ENCODE measurements at places on chromosomes 6 and 20.

GRCh38 chr20:50278377-50278683, 87.7 kb downstream of the CEBPB start:
- no peak for DNase-seq

- no peak for DNase-seq
These were observed 149.2 kb downstream of the PCSK2 start for GRCh38 chr20:17376031-17376430.

DNA sequence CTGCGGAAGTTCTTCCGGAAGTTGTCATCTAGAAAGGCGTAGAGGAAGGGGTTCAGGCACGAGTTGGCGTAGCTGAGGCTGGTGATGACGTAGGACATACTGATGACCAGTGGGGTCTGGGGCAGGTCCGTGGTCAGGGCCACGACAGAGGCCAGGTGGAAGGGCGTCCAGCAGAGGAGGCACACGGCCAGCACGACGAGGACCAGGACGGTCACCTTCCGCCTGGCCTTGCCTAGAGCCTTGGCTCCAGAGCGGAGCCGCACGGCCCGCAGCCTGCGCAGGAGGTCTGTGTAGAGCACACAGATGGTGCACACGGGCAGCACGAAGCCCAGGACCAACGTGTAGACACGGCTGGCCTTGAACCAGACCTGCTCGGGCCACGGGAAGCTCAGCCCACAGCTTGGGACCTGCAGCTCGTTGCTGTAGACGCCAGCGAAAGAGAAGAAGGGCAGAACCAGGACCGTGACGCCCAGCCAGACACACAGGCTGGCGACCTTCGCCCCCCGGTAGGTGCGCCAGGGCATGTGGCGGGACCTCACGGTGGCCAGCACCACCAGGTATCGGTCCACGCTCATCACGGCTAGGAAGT, 1.4 kb downstream of the NPBWR2 start:
- no peak for DNase-seq

GRCh38 chr6:33914645-33915044, 110.8 kb upstream of the MLN start:
- no peak for DNase-seq

- no peak for DNase-seq
These were observed 81.3 kb downstream of the VEGFA start for GRCh38 chr6:43851204-43851865.

DNA sequence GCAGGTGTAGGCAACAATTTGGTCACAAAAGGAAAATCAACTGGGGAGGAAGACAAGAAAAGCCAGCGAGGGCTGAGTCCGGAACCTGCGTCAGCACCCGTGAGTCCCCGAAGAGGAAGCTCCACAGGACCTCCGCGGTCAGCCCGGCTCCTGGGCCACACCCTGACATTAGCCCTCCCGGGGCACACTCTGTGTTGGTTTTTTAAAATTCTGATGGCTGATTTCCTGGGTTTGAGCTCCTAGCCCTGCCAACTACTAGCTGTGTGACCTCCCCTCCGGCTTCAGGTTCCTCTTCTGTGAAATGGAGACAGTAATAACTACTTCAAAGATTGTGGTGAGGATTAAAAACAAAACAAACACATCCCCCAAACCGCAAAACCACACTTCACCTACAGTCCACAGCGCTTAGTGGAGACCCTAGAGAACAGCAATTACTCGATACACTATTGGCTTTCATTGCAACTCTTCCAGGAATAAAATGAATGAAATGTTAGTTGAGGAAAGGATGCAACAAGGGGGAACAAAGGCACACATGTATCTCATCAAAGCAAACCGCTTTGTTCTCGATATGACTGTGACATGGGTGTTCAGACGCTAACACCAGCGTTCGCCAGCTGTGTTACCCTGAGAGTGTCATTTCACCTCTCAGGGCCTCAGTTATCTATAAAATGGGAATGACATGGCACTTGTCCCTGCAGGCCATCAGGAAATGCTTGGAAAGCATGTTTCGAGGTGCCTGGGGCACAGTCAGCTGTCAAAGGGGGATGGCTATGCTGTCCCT, 985 bp downstream of the ZBP1 start:
- DNase-seq = no peak

DNA sequence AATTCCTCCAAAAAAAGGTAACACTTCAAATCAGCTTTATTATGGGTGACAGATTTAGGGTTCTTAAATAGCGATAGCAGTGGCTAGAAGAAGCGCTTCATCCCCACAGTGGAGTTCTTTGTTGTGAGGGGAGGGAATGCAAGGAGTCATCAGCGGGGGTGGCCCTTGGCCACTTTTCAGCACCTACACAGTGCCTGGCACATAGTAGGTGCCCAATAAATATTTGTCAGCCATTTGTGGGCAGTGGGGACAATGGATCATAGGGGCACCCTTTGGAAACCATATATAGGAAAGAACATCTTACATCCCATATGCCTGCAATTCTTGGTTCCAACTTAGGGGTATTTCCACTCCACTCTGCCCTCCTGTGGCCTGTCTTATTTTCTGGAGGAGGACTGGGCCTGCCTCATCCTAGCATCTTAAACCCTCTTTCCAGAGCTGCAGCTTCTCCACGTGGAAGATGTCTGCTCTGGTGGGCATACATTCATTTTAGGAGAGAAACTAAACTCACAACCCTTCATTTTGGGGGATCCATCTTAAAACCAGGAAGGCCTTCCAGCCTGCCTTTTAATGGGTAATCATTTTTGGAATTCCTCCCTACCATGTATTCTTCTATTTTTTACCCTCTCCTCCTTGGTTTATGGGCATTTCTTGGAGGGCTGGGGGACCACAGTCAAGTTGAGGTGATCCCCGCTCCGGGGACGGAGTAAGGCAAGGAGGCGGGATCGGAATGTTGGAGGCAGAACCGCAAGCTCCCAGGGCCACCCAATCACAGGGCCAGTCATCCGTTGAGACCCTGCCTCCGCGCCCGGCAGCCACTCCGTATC, 2.6 kb upstream of the GPSM3 start:
- peak; percentile 16 for DNase-seq

- DNase-seq = no peak
These were observed 198.8 kb upstream of the PREP start for GRCh38 chr6:105601541-105602236.

DNA sequence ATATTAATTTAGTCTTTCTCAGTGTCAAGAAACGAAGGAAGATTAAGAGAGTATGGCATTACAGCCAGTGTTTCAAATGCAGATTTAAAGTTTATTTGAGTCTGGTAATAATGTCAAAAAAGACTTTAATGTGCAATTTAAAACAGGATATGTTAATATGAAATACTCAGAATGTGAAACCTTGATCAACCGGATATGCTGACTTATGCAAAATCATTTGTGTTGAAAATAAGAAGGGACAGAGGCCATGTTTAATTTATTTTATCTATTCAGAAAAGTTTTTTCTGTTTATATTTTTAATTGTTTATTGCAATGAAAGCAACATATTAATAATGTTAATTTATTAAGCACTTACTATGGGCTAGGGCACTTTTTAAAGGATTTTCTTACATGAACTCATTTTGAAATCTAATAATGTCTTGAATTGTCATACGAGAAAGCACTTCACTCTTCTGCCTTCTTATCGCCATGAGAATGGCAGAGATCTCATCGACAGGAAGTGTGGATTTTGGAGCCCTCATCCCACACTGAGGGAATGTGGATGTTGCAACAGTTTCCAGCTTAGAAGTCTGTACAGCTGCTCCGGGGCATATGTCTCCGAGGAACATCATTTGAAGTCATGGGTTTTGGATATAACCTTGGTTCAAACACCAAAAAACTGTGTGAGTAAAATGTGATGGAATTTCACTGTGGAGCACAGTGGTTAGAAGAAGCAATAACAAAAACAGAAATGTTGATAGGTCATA, 1410.4 kb downstream of the EPHA7 start:
- DNase-seq = no peak

GRCh38 chr20:59620860-59621505, 16.6 kb downstream of the PHACTR3 start:
- DNase-seq = no peak

DNA sequence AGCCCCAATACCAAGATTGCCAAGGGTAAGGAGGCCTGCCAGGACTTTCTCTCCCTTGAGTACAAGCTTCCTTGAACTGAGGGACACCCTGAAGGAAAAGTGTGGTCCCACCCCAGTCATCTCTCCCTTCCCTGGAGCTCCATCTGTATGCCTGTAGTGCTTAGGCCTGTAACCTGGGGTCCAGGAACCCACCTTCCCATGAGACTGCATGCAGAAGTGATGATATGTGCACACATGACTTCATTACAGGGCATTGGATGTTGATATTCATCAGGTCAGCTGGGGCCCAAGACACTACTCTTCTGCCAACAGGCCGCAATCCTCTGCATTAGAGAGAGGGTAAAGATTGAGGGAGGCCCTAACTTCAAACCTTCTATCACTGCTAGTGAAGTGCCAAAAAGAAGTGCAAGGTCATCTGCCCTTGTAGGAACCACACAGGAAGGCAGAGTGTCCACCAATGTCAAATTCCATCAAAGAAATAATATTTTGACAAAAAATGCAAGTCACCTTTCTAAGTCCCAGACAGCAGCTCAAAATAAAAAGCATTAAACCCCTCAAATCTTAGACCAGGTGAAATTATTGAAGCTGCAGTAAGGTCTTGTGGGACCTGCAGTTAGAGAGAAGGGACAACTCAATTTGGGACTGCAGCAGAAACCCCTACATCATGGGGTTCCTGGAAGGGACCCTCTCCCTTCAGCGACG, 5.1 kb downstream of the HLA-F start:
- no peak for DNase-seq

- no peak for DNase-seq
These were observed 64.5 kb downstream of the JAG1 start for GRCh38 chr20:10609276-10609675.

DNA sequence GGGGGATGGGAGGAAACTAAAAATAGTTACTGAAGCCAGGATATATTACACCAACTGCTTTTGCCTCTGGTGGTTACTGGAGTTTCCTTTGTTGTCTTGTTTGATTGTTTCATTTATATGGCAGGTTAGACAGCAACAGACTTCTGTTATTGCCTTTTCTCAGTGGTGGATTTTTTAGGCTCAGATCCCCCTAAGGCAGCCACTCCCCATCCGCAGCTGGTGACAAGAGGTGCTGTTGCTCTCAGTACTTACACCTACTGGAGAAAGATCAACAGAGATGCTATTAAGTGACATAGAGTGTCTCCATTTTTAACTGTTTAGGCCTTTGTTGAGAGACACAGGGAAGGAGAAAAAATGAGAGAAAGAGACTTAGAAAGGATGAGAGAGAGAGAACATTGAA, 552.1 kb downstream of the PKHD1 start:
- DNase-seq = no peak

DNA sequence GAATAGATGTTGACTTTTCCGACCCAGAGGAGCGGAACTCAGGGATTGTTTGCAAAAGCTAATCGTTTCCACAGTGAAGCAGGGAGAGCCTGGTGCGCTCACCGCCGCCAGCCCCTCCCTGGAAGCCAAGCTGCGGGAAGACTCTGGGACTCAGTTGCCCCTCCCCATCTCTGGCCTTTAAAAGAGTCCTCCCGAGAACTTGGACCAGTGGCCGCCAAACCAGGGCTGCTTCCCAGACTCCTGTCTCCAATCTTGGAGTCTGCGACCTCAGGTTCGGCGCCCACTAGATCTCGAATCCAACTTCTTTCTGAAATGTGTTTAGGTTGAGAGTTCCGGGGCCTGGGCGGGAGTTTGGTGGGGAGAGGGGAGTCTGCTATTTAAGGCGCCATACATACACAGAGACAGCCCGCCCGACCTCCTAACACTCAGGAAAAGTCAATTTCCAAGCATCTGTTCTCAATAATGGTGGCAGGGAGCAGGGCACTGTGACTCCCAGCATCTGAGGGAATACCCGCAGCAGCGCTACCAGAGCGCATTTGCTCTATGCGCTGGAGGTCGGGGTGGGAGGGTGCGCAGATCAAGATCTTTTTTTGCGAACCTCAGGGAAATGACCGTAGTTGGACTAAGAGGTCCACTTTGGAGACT, 800 bp upstream of the GRIK2 start:
- peak; percentile 48 for DNase-seq

DNA sequence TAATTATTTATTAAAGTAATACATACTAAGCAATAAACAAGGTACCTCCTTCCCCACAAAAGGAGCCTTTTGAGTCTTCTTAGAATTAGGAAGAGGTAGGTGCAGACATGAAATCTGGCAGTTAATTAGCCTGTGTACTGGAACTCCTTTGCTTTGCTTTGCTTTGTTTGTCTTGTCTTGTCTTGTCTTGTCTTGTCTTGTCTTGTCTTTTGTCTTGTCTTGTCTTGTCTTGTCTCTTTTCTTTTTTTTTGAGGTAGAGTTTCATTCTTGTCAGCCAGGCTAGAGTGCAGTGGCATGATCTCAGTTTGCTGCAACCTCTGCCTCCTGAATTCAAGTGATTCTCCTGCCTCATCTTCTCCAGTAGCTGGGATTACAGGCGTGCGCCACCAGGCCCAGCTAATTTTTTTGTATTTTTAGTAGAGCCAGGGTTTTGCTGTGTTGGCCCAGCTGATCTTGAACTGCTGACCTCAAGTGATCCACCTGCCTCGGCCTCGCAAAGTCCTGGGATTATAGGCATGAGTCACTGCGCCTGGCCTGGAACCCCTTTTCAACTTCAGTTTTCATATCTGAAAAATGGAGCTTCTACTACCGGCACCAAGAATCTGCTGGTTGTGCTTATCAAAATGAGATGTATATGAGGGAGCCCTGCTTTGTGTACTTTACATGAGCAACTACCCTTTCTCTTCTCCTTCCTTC, 301.2 kb downstream of the CDKAL1 start:
- no peak for DNase-seq

DNA sequence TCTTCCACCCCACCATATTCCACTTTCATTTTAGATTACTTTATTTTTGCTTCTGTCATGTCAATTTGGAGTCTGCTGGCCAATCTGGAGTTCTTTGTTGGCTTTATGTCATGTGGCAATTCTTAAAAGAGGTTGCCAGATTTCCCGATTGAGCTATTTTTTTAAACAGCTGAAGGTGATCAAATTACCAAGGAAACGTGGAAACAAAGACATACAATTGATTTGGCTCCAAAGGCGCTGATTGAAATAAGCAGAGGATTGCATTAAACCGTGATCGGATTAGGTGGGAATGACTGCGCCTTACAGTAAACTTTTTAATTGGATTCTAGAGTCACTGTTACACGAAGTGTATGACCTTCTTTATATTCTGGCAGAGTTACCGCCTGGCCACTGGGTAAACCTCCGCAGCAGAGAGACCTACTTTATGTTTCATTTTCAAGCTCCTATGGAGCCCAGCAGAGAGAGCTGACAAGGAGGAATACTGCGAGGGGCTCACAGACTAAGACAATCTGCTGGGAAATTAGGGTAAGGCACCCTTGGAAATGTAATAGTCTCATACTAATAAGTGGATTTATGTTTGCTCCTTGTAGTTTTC, 37.9 kb downstream of the SIM1 start:
- no peak for DNase-seq

- DNase-seq = no peak
These were observed 181.7 kb downstream of the WDR27 start for GRCh38 chr6:169520104-169520503.

- no peak for DNase-seq
These were observed 755.8 kb downstream of the DHX35 start for GRCh38 chr20:39717936-39718335.

GRCh38 chr6:98590136-98590681, 244.2 kb upstream of the POU3F2 start:
- no peak for DNase-seq

- no peak for DNase-seq
These were observed at the start of gene FOXQ1 for GRCh38 chr6:1311400-1312202. Gene FOXQ1, plus strand, starts transcription at chr6:1312098. Its CDS starts 607 bp downstream, at chr6:1312705.

GRCh38 chr20:1526310-1526709, 31.2 kb downstream of the SIRPD start:
- no peak for DNase-seq

- DNase-seq = no peak
These were observed 113.5 kb upstream of the GLP1R start for GRCh38 chr6:38935051-38935450.

- no peak for DNase-seq
These were observed 5.3 kb downstream of the HLA-B start for GRCh38 chr6:31351401-31352309.

GRCh38 chr6:145086197-145086596, 649.1 kb downstream of the EPM2A start:
- DNase-seq = no peak
